Stimulated activated CD4-positive, alpha-beta T cell treated with anti-CD3 and anti-CD28 coated beads, TNF-alpha, amount 100 ng/mL, for 1 hour (primary cell): ENCODE measurements at places on chromosomes 5 and 9.
A peak's percentile ranks its signal among the peaks of the same experiment; 100 is the strongest.

GRCh38 chr9:78292716-78293497, 4.0 kb upstream of the PSAT1 start:
- no peak for DNase-seq

- no peak for DNase-seq
These were observed 2.9 kb downstream of the ATPSCKMT start for GRCh38 chr5:10246761-10247160.

DNA sequence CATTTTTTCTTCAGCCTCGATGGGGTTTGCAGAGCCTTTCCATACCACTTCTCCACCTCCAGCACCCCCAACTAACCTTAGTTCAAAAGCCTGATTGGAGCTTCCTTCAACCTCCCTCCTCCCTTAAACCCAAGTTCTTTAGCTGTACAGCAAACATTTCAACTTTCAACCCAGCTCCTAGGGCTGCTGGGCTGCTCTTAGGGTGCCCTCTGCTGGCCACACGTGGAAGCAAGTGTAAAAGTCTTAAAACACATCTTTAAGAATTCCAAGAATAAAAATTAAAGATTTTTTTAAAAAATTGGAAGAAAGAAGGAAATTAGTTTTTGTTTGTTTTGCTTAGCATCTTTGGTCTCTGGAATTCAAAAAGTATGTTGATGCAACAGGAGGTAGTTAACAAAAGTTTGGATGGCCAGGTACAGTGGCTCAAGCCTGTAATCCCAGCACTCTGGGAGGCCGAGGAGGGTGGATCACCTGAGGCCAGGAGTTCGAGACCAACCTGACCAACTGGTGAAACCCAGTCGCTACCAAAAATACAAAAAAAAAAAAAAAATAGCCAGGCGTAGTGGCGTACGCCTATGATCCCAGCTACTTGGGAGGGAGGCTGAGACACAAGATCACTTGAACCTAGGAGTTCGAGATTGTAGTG, 15.5 kb upstream of the HSD17B3 start:
- DNase-seq = peak; percentile 22

DNA sequence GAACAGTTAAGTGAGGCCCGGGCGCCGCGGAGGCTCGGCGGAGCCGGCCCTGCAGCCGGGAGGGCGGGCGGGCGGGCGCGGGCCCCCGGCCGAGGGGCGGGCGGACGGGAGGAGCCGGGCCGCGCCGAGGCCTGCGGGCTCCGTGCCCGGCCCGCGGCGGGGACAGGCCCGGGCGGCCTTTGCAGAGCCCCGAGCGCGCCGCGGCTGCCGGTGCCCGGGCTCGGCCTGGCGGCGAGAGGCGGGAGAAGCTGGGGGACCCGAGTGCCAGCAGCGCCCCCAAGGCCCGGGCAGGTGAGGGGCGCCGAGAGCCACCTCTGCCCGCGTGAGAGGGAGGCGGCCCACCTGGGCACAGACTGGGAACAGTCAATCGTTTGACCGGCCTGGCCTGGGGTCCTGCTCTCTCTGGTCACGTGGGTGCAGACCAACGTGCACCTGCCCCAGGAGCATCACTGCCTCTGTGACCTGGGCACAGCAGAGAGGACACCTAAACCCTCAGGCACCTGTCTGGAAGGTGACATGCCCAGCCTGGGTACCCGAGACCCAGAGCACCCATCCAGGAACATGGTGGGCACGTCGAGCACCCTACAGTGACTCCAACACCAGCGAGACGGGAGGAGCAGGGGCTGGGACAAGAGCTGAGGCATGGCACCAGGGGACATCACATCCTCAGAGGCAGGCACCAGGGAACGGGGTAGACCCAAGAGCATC, 531 bp downstream of the MVB12B start:
- DNase-seq = no peak

DNA sequence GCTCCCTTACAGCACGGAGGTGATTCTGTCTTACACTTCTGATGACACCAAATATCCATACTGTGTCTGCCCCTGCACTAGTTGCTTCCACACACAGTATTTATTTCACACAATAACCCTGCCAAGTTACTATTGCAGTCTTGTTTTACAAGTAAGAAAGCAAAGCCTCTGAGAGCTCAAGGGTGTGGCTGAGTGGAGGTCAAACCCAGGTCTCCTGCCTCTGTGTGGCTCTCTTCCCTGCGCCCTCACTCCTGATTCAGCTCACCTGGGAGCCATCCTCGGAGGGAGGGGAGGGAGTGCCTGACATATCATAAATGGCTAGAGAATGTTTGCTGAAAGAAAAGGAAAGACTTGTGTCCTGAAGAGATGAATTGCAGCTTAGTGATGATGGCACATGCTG, 41.0 kb downstream of the MVB12B start:
- no peak for DNase-seq

DNA sequence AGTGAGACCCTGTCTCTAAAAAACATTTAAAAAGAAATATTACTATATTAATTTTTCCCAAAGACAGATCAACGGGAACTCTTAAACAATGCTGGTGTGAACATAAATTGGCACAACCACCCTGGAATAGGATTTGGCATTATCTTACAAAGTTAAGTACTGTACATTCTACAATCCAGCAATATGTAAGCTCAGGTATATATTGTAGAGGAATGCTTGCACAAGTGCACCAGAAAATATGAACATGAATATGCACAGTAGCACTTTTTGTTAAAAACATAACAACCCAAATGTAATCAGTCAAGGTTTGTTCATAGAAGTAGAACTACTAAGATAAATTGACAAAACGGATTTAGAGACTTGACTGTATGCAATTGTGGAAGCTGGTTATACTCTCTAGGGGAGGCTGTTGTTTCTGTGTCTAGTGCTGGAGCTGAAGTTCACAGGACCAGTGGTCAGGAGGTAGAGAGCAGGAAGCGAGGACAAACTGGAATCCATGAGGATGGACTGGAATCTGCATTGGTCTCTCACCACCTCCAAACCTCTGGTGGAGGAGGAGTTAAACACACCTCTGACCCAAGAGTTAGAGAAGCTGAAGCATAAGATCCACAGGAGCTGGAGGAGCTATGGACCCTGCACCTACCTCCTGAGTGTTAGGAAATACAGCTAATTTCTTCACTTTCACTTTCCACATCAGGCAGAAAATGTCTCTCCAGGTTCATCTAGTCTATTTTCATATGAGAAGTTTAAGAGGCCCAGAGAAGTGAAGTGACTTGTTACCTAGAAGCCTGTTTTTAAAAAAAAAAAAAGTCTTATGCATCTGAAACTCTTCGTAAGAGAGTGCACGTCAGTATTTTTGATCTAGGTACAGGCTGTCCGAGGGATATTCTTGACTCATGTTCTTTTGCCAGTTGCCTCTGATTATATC, 20.3 kb upstream of the RIC1 start:
- DNase-seq = no peak

GRCh38 chr9:133955821-133956411, 36.2 kb downstream of the VAV2 start:
- peak; percentile 5 for DNase-seq

DNA sequence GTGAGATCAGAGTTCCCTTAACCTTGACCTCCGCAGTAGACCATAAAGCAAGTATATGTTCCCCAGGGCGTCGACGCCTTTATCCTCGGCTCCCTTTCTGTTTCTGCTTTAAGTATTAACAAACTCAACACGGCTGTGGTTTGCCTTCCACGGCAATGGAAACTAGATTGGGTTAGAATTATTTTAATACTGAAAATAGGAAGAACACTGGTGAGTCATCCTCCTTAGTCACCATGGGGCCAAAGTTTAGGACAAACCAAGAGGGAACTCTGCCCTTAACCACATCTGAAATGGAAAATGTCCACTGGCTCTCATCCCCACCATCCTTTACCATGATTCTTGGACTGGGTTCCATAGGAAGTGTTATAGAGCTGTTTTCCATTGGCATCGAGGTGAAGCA, 386.1 kb downstream of the ACTL7B start:
- DNase-seq = no peak

DNA sequence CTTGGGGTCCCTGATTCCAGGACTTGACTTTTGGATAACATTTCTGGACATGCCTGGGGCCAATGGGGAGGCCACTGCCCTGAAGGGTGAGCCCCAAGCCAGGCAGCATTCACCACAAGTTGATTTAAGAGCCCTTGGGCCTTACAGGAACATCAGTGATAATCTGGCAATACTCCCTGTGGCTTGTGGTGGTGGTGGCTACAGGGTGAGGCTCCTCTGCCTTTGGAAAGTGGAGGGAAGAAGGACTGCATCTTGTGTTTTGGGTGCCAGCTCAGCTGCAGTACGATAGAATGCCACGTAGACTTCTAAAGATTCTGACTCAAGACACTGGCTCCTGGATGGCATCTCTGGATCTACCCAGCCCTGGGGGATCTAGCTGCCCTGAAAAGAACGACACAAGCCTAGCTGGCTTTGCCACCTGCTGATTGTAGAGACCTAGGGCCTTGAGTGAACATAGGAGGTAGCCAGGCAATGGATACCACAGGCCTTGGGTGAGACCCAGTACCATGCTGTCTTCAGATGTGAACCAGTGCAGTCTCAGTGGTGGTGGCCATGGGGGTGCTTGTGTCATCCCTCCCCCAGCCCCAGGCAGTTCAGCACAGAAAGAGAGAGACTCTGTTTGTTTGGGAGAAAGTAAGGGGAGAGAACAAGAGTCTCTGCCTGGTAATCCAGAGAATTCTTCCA, 79.0 kb upstream of the DAP start:
- no peak for DNase-seq
